ENCODE measurements at places on chromosomes 11 and 22.

DNA sequence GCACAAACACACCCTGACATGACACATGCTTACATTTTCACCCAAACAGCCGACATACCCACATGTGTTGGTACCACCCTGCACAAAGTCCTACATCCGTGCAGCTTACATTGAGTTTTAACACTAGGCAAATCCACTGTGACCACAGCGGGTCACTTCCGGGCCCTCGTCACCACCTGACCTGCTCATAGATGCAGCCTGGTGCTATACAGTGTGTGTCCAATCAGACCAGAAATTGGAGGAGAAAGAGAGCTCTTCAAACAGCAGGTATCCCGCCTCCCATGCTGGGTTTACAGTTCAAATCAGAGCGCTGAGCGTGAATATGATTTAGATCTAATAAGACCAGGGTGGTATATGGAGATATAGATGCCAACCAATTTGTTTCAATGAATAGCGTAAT lies 35.4 kb downstream of the PHF21B start:
- no peak for DNase-seq

GRCh38 chr11:980438-981357 lies 55.0 kb downstream of the AP2A2 start:
- no peak for DNase-seq

DNA sequence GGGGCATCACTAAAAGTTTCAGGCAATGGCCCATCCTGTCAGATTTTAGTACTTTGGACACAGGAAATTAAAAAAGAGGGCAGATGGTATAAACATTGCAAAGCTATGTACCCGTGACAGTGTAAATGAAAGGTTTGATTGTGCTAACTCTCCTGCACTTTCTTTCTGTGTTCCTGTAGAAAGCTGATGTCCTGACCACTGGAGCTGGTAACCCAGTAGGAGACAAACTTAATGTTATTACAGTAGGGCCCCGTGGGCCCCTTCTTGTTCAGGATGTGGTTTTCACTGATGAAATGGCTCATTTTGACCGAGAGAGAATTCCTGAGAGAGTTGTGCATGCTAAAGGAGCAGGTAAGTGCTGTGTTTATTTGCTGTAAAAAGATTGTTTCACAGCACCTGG lies 10.3 kb downstream of the CAT start:
- no peak for DNase-seq

DNA sequence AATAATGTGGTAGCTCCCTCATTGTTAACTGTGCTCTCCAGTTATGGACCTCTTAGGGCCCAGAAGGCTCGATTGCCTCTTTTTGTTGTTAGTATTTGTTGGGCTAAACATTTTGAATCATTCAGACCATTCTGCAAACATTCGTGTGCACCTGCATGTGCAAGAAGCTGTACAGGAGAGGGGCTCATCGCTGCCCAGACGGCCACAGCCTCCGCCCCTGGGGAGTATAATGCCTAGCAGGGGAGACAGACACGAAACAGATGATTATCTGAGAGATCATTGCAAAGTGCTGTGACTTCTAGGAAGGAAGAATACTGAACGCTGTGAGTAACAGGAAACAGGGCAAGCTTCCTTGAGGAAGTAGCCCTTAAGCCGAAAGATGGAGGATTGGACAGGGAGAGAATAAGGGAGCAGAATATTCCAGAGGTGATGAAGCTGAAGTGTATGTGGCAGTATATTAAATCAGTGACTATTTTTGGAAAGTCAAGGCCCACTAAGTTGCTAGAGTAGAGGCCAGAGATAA lies 123.3 kb upstream of the RASSF10 start:
- DNase-seq: no peak

DNA sequence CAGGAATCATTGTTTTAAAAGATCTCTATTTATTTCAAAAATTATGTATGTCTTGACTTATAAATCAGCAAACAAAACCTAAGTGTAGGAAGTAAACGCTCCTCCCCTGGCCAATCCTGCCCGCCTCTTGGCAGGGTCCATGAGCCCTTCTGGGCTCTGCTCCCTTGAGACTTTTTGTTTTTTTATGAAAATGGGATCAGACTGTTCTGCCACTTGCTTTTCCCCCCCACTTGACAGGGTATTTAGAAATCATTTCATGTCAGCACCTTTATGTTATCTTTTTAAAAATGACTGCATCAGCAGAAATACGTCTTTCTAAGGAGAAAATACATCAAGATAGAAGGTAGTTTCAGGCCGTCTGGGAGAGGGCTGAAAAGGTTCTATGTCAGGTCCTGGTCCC lies 35.6 kb downstream of the FBLN1 start:
- no peak for DNase-seq

DNA sequence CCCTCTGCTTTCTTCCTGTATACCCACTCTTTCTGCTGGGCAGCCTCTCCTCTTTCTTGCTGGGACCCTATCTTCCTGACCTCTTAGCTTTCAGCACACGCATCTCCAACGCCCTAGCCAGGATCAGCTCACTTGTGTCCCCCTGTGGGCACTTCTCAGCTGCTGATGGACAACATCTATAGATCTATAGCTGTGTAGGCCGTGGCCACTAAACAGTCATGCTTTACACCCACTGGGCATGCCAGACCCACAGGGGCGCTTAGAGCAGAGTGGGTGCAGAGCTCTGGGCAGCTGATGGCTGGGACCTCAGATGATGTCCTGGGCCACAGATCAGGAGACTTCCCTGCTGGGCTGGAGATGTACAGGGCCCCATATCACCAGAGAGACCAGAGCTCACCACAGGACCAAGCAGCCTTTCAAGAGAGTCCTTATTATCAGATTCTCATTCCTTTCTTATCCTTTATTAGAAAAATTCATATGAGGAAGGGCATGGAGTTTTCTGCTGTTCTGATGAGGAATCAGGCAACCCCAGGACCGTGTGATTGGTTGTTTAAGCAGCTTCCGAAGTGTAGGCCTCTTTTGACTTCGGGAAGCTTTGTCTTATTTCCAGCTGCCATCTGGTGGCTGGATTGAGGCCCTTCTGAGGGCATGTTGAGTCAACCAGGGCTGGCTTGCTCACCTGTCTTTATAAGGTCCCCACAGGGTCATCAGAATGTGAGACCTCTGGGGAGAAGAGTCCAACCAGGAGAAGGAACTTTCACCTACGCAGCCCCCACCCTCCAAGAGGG lies 60.5 kb downstream of the OSBP2 start:
- DNase-seq: peak; percentile 22

DNA sequence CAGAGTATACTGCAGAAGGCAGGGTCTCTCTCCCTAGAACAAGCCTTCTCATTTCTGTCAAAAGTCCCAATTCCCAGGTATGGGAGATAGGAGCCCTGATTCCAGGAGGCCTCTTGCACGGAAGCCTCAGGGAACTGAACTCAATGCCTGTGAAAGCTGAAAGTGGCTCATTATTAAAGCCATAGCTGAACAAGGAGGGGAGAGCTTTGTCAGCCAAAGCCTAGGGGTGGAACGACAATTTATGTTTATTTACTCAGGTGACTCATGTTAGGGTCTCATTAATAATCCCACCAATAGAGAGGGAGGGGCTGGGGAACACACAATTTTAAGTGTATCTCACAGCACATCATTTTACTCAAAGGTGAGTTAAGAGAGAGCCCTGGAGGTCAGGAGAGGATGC lies 44.9 kb downstream of the DSCAML1 start:
- no peak for DNase-seq

GRCh38 chr11:20061776-20062175 lies 98.5 kb downstream of the DBX1 start:
- DNase-seq: no peak

DNA sequence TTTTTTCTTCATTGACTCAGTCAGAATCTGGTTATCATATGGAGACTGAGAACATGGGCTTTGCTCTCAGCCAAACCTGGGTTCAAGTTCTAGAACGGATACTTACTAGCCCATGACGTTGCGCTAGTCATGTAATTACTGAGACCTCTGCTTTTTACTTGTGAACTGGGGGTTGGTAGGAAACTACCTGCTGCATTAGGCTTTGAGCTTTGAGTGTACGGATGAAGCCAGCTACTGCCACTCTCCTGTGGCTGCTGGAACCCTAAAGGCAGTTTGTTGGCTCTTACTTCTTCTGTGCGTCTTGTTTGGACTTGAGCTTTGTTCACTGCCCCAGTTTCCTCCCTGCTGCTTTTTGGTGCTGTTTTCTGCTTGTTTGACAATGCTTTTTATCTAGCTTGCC lies 18.1 kb downstream of the PPP6R2 start:
- DNase-seq: no peak

DNA sequence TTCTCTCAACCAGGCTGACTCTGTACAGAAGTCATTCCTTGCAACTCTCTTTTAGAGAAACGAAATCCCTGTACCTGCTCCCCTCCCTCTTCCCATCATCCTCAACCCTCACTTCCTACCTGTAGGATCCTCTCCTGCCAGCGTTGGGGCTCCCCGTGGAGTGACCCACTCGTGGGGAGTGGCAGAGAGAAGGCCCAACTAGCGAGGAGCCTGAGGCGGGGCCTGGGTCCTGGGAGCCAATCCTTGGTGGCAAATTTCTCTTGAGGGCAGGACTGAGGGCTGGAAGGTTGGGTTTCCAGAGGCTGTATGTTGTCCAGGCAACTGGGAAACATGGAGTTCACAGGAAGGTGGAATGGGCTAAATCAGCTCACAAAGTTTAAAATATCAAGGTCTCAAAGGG lies 10.4 kb downstream of the NHERF4 start:
- DNase-seq: no peak

DNA sequence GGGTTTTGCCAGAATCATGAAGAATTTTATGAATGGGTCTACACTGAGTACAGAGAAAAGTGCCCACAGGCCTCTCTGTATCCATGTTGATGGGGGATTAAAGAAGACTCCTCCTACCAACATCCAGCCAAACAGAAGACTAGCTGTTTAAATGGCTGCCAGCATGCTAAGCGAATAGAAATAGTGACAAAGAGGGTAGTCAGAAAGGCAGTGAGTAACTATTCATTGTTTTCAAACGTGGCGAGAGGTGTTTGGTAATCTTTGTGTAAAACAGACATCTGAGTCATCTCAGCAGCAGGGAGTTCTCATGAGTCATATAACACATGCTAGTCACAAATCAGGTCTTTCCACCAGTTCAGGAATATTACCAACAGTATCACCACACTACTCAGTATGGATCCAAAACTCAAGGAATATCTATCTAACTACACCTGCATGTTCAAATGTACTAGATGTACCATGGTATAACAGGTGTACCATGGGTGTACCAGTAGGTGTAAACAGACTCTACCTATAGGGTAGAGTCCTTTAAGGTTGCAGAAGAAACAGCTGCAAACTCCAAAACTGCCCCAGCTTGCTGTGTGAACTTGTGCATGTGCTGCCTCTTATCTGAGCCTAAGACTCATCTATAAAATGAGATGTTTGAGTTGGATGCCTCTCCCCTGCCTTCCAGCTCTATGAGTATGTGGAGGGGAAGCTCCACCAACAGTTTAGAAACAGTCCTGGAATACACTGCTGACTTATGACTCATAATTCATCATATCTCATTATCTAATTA lies 82.0 kb downstream of the SLC1A2 start:
- no peak for DNase-seq

DNA sequence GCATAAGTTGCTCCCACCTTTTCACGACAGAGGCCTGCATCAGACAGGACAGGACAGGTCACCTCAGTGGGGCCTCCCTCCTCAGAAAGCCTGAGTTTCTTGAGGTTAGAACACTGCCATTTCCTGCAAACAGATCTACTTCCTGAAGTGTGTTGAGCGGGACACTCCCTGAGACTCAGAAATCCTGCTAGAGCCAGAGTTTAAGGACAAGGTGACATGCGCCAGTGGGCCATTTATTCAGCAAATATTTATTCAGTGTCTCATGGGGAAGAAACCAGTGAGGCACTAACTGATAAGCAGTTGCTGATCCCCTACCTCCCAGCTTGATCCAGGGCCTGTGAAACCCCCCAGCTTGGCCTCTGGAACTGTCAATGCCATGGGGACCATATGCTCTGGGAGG lies 454.6 kb downstream of the SOX6 start:
- DNase-seq: no peak

- DNase-seq: no peak
Observed at GRCh38 chr11:843818-844692, 1.4 kb downstream of the TSPAN4 start.

DNA sequence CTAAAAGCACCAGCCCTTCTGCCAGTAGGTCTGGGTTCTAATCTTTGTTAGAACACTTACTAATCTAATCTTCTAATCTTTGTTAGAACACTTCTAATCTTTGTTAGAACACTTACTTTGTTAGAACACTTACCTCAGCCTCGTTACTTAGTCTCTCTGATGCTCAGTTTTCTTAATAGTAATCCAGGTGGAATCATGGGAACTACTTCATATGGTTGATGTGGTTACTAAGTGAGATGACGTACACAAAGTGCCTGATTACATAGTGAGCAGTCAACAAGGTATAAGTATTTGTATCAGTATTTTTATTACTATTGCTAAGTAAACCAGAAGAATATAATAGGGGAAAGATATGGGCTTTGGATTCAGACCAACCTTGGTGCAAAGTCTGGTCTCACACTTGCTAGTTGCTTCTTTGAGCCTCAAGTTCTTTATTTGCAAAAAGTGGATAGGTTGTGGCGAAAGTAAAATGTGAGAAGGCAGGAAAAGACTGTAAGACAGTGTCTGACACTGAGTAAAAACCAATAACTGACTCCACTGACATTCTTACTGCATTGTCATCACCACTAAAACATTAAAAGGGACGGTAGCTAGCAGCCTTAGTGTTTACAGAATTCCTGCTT lies 83.7 kb downstream of the TRAF6 start:
- DNase-seq: no peak

GRCh38 chr11:2780850-2781407 lies 81.1 kb upstream of the KCNQ1OT1 start:
- no peak for DNase-seq

DNA sequence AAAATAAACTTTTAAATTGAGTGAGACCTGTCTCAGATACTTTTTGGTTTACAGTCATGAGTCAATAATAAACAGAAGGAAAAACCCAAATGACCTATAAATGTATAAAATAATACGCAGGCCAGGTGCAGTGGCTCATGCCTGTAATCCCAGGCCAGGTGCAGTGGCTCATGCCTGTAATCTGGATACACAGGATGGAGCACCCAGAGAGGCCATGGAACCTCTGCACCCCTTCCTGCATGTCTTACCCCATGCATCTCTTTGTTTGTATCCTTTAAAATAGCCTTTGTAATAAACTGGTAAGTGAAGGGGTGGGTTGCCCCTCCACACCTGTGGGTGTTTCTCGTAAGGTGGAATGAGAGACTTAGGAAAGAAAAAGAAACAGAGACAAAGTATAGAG lies 8.9 kb upstream of the PLAAT4 start:
- DNase-seq: no peak

- no peak for DNase-seq
Observed at GRCh38 chr11:42524534-42525227, 787.1 kb upstream of the API5 start.

- no peak for DNase-seq
Observed at GRCh38 chr22:38761202-38762162, 5.7 kb upstream of the SUN2 start.

Measured in central memory CD4-positive, alpha-beta T cell (primary cell).